Hepatocyte (in vitro differentiated cells): ENCODE measurements at places on chromosomes 3 and 15.

DNA sequence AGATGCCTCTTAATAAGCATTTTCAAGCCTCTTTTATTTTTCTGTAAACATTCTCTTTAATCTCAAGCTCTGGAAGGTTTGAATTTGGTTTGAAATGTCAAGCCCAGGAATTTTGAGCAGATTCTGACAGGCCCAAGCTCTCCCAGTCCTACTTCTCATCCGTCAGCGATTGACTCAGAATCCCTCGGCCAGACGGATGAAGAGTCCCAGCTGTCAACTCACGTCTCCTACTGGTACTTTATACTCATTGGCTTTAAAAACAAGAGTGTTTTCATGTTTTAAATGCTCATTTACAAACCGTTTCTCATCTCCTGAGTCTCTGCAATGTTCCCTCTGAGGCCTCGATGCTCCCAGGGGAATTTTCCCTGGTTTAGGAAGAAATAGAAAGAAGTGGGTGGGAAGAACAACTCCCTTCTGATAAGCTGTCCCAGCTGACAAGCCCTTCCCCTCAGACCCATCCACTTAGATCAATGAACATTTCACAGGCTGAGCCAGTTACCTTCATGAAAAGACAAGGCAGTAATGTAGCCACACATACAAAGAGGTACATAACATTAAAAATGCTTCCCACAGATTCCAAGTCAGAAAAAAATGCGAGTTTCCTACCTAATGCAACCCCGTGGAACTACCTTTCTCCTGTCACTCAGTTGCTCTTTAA is 478.2 kb upstream of the DPH6 start:
- no peak for DNase-seq

- DNase-seq = no peak
These were observed 134.1 kb upstream of the MNS1 start for GRCh38 chr15:56598991-56599390.

DNA sequence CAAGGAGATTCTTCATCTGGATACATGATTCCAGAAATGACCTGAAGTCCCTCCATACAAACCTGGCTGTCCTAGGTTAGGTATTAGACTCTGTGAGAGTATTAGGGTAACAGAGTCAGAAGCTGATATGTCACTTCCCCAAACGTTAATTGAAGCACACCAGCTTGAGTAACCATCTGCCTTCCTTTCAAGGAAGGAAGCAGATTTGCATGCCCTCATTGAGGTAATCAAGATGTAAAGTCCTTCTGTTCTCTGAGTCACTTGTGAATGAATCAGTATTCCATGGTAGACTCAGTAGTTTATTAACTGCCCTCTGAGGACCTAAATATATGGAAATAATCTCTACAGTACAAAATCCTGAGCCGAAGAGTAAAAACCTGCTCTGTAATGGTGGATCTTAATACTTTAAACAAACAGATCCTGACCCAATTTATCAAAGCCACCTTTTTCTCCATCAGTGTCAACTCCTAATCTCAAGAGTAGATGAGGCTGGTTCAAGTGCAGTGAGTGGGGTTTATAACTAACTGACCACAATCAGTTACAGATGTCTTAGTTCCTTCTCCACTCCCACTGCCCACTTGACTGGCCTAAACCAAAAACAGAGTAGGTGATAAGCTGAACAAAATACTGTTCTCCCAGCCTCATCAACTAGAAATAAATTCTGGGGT is 246.2 kb upstream of the CHRM5 start:
- DNase-seq = no peak

GRCh38 chr3:58261954-58262666 is 24.5 kb downstream of the ABHD6 start:
- no peak for DNase-seq

GRCh38 chr3:187223799-187224198 is 26.5 kb downstream of the RTP1 start:
- peak; percentile 34 for DNase-seq

- no peak for DNase-seq
These were observed 8.1 kb upstream of the MYLK start for GRCh38 chr3:123892195-123892594.

DNA sequence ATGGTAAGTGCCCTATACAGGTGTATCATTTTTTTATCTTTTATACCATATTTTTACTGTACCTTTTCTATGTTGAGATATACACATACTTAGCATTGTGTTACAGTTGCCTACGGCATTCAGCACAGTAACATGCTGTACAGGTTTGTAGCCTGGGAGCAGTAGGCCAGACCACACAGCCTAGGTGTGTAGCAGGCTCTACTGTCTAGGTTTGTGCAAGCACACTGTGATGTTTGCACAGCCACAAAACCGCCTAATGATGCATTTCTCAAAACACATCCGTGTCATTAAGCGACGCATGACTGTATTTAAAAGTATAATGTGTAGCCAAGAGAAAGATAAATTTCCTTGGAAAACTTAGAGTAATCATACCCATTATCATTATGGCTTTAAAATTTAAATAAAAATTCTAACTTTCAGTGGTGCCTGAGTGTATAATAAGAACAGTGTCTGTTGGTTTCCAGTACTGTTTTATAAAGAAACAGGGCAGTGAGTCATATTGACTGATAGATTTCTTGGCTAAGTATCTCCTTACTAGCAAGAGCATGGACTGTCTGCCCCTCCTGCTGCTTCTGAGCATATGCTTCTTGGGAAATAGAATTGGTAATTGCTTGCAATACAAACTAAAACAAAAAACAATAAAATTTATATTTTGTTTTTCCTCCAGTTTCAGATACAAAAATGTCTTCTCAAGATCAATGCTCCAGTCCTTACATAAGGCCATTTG is 18.3 kb downstream of the CALML4 start:
- no peak for DNase-seq

DNA sequence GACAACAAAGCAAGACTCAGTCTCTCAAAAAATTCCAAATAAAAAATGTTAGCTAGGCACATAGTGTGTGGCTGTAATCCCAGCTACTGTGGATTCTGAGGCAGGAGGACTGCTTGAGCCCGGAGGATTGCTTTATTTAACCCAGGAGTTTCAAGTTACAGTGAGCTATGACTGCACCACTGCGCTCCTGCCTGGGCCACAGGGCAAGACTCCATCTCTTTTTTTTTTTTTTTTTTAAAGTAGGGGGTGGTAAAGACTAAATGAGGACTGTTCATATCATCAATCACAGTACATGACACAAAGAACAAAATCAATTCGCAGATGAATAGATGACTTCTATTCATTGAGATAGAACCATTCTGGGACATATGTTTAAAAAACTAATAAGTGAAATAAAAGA is 48.1 kb downstream of the ACAP2 start:
- DNase-seq = no peak

DNA sequence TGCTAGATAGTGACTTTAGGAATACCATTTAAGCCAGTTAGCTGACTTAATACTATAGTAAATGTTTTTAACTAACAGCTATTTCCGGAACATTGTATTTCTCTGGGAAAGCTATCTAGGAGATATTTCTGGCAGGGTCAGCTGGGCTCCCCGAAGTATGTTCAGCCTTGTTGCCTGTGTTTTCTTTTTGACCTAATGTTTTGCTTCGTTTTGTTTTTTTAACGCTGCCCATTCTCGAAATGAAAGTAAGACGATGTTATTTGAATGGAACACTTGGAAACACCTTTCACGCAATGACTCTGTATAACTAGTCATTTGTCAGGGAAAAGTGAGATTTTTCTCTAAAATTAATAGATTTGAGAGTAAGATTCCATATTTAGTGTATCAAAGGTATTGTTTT is 702.9 kb upstream of the NAALADL2 start:
- no peak for DNase-seq

DNA sequence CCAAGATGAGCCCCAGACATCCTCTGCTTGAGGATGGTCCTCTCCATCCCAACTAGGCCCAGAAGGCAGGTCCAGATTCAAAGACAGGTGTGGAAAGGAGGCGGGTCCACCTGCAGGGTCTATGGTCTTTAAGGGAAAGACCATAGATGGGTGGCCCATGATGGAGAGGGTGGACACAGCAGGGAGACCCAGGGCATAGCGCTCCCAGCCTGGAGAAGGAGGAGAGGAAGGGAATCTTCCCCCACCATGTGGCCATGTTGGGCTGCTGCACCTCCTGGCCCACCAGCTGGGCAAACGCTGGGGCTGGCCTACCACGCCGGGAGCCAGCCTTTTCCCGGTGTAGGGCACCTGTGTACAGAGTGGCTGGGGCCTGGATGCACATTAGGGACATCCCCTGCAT is 265.2 kb upstream of the TLE3 start:
- peak; percentile 69 for DNase-seq

- no peak for DNase-seq
These were observed 85.1 kb downstream of the CCK start for GRCh38 chr3:42180901-42181300.

GRCh38 chr15:96043591-96044171 is 286.8 kb upstream of the NR2F2 start:
- DNase-seq = no peak

- DNase-seq = no peak
These were observed 96.3 kb upstream of the ALDH1A3 start for GRCh38 chr15:100783291-100783690.

GRCh38 chr3:20047341-20047779 is 7.1 kb downstream of the KAT2B start:
- DNase-seq = no peak

- no peak for DNase-seq
These were observed 7.1 kb downstream of the LRRK1 start for GRCh38 chr15:100926258-100926657.

DNA sequence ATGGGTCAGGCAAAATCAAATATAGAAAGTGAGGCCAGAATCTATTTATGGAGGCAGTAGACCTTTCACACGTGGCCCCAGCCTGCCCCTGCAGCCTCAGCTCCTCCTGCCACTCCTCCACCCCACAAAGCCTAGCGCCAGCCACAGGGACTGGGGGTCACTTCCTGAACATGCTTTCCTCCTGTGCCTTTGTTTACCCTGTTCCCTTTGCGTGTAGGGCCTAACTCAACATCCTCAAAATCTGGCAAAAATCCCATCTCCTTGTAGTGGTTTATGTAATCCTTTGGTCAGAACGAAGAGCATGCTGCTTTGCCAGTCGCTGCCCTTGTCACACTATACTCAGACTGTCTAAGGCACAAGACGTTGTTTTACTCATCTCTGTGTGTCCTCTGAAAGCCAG is 39.6 kb downstream of the KBTBD12 start:
- DNase-seq = no peak

- DNase-seq = no peak
These were observed 8.5 kb downstream of the BFSP2 start for GRCh38 chr3:133408366-133408765.

DNA sequence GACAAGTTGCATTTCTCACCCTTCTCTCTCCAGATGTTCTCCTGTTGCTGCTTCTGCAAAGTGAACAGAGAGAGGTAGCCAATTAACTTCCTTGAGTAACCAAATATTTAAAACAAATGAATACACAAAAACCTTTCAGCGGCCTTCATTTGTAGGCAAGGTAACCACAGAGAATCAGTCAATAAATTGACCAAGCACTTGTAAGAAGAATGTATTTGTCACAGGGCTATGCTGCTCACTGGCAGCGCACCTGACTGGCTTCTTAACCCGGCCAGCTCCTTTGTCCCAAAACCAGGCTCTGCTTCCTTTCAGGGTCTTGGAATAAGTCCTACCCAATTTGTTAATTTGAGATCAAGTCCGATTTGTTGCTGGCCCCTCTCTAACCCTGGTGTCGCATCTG is 43.5 kb upstream of the STXBP5L start:
- no peak for DNase-seq

DNA sequence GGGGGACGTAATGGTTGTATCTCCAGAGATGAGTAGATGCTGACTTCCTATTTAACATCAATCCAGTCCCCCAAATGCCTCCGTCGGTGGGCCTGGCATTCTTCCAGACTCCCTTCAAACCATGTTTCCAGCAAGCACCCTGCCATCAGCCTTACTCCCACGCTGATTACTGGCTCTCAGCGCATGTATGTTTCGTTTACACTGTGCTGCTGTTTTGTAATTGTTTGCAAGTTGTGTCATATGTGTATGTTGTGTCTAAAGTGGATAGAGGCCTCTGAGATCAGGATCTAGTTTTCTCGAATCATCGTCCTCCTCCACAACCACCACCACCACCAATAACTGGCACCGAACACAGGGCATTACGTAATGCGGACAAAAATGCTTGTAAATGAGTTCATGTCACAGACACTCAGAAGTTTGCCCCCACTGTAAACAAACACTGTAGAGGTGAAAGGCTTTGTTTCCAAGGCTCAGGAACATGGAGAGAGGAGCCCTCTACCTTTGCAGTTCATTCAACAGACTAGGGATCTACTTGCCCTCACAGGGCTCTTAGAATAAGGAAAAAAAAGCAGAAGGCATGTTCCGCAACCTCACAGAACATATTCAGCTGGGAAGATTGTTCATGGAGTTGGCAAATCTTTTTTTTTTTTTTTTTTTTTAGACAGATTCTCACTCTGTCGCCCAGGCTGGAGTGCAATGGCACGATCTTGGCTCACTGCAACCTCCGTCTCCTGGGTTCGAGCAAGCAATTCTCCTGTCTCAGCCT is 46.1 kb upstream of the SEMA4B start:
- peak; percentile 77 for DNase-seq

- DNase-seq = no peak
These were observed 470.7 kb upstream of the CBLB start for GRCh38 chr3:106339551-106339950.

DNA sequence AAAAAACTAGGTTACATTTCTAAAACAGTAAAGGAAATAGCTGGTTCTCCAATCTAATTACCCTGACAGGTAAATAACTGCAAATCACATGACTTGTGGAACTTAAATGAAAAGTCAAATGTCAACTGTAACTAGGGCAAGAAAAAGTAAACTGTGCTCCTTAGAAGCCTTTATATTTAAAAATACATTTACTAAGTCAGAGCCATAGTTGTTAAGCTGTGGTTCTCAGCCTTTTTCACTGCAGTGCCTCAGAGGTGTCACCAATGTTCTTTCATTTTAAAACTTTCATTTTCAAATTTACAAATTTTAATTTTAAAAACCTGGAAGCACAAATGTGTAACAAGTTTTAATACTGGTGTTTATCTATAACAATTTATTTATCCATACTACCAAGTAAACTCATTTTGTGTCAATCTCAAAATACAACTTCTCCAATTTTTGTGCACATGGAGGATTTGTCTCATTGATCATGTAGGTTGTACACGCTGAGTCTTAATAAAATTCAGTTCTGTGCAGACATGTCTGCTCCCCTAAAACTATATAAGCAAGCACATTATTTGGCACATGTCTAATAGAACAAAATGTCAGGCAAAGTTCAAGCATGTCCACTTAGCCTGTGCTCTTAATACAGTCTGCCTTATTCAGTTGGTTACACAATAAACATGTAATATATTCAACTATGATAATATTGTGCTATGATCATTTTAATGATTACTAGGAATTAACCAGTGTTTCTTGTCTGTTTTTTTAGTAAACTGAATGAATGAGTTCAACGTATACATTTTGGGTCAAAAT is 70.4 kb downstream of the DLG1 start:
- no peak for DNase-seq
